ENCODE measurements at places on chromosomes 7 and 10.

GRCh38 chr7:68529221-68529620 is 1069.1 kb upstream of the AUTS2 start:
- no peak for DNase-seq

- DNase-seq: no peak
These were observed 14.2 kb downstream of the PDLIM1 start for GRCh38 chr10:95276367-95277200.

GRCh38 chr10:4240608-4241197 is 455.7 kb upstream of the KLF6 start:
- DNase-seq: no peak

DNA sequence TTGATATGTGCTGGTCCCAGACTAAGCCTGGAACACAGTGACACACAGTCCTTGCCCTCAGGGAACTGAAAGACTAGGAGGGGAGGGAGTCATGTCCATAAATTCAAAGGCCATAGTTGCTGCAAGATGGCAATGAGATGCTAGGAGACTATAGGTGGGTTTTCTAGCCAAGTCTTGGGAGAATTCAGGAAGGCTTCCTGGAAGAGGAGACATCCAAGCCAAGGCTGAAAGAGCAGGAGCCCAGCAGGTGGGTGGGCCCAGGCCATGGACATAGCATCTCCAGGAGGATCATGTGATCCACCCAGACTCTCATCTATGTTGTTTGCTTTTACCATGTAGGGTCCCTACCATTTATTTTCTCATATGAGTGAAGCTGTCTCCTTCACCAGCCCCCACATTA is 335.1 kb downstream of the DPP6 start:
- DNase-seq: no peak

- DNase-seq: no peak
These were observed 13.5 kb downstream of the ATP6V1F start for GRCh38 chr7:128876127-128876526.

DNA sequence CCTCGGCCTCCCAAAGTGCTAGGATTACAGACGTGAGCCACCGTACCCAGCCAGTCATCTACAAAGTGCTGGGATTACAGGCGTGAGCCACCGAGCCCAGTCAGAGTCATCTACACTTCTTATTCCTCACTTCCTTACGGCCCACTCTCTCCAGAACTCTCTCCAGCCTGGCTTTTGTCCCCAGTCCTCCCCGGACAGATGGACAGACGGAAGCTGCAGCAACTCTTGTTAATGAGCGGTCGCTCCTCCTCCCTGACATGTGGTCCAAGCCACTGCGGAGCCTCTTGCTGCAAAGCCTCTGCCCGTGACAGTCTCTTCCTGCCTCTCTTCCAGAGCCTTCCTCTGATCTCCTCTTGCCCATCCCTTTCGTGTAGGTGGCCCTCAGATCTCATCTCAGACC is 45.9 kb downstream of the TMEM270 start:
- no peak for DNase-seq

- no peak for DNase-seq
These were observed 936 bp downstream of the IGF2BP3 start for GRCh38 chr7:23469150-23469960.

DNA sequence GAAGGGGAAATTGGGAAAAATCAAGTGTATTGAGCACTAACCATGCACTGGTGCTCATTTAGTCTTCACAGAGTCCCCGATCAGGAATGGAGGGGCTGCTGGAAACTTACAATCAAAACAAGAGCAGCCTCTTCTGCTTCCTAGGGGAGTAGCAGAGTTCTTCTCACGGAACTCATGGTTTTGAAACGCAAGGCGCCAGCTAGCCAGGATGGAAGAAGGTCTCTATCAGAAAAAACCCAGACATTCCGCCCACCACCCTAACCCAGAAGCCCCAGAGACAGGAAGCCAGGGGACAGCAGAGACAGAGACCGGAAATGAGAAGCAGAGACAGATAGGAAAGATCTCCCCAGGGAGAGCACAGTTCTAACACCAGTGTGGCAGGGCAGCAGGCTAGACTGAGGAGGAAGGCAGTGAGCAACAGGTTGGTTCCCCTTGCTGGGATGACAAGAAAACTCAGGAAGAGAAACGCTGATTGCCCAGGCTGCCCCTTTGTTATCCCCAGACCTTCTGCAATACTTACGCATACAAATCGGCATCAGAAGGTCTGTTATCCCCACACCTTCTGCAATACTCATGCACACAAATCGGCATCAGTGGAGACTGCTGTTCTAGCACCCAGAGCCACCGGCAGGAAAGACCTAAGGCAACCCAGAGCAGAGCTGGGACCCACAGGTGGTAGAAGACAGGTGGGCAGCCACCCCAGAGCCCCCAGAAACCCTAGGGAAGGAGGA is 99.2 kb downstream of the CPXM2 start:
- DNase-seq: no peak

GRCh38 chr10:12539350-12540164 is 190.2 kb downstream of the CAMK1D start:
- DNase-seq: no peak

- no peak for DNase-seq
These were observed 6.6 kb upstream of the IGFBP3 start for GRCh38 chr7:45927721-45928120.

GRCh38 chr7:84387595-84387994 is 193.0 kb upstream of the SEMA3A start:
- DNase-seq: no peak

- no peak for DNase-seq
These were observed 166.3 kb downstream of the PTPRN2 start for GRCh38 chr7:158421361-158421760.

DNA sequence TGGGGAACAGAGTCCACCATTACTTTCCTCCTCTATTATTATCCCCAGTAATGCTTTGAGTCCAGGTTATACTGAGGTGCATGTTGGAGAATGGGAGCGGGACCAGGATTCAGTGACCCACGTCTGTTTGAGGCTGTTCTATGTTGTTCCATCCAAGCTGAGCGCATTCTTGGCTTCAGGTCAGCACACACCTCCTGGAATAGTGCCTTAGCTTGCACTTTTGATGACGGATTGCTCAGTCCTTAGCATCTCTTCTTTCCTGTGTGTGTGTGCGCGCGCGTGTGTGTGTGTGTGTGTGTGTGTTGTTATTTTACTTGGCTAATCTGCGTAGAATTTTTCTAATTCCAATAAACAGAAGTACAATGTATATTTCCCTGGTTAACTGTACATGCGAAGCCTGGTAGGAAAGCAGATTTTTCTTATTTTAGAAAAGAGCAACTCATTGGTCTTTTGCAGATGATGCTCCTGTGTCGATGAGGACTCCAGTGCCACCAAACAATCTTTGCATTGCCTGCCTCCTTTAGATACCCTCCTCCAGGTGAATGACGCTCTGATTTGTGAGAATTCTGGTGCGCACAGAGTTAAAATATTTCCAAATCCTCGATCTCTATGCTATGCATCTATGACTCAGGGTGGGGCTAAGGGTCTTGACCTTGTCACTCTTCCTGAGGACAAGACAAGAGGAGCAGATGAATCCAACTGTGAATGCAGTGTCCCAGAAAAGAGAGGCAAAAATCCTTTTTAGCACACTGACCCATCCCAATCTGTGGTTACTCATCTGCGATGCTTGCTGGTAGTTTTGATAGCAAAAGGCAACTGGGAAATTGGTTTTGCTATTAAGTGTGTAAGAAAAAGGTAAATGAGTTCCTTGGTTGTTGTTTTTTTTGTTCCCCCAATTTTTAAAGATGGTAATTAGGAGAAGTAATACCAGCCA is 13.3 kb upstream of the CELF2 start:
- DNase-seq: no peak

Measured in stimulated activated CD4-positive, alpha-beta T cell treated with anti-CD3 and anti-CD28 coated beads, Interleukin-1b, Interleukin-23, amount 100 ng/mL, for 1 hour (primary cell).